ENCODE measurements at places on chromosomes 12 and 14.

DNA sequence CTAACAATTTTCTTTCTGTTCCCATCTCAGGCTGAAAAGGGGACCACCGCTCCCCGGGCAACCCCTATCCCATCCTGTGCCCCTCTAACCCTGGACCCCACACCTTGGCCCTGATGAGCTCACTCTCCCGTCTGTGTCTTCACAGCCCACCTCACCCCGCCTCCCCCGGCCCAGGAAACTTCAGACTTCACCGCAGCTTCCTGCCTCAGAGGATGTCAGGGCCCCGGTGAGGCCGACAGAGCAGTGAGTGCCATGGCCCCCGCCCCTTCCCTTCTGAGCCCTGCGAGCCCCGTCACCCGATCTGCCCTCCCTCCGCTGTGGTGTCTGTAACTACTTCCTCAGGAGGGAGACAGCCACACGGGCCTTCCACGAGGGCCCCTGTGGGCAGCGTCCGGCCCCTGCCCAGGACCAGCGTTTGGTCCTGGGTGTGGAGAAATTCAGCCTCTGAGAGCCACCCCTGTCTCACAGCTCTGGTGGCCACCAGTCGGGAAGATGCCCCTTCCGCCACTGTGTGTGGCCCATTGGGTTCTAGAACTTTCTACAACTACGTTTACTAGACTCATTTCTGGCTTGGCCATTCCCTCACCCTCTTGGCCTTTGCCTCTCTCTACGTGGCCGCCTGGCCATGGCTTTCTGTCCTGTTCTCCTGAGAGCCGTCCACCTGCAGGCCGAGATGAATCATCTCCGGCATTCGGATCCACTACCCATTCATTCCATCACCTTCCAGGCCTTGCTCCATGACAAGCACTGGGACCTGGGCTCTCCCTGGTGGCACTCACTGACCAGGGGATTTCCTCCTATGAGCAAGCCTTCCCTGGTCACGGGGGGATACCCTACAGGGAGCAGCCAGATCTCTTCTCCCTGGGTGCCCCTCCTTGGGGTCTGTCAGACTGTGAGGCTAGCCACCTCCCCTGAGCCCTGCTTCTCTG lies 3.4 kb downstream of the RHOF start:
- DNase-seq: no peak

DNA sequence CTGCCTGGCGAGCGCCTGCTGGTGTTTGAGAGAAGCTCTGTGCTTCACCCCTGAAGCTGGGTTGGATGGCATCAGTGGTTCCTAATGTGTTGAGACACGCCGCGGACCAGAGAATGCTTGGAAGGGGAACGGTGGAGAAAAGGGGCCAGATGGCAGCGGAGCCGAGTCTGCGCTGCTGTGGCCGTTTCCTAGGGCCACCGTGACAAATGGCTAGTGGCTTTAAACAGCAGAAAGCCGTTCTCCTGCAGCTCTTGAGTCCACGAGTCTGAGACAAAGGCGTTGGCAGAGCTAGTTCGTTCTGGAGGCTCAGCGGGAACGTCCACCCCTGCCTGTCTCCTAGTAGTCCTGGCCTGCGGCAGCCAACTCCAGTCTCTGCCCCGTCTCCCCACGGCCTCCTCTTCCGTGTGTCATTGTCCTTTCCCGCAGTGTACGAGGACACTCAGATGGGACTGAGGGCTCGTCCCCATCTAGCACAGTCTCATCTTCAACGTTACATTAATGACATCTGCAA lies 103.6 kb downstream of the ADGRD1 start:
- no peak for DNase-seq

GRCh38 chr12:77116277-77116676 lies 50.9 kb upstream of the E2F7 start:
- no peak for DNase-seq

- DNase-seq: no peak
These were observed 70.7 kb downstream of the CMKLR1 start for GRCh38 chr12:108268397-108268796.

- DNase-seq: no peak
These were observed 62.0 kb downstream of the PLEKHA5 start for GRCh38 chr12:19191563-19191962.

GRCh38 chr14:51419685-51420084 lies 179.6 kb downstream of the TMX1 start:
- DNase-seq: no peak

GRCh38 chr12:67498991-67499390 lies 149.6 kb upstream of the DYRK2 start:
- DNase-seq: no peak

DNA sequence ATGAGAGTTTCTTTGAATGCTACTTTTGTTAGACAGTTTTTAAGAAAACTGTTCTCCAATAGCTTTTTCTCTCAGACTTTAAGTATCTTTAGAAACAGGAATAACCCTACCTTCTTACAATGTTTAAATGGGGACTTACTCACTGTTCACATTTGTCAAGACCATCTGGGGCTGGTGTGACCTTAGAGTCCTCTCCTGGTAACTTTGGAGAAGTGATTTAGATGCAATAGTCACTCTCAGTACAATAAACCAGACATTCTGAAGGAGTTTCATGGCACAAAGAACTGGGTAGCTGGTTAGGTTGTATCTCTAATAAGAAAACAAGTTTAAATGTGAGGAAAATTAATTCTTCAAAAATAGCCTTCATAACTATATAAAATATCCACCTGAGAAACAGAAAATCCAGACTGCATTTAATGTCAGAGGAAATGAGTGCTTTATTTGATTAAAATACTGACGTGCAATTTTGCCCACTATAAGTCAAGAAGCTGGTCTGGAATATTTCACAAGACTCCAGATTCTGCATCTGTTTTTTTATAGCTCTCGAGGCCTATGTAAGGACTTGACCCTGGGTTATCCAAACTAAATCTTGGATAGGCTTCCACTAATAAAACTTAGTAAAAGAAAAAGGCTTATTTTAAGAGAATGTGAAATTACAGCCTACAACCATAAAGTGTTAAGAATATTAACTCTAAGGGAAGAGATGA lies 108.7 kb downstream of the PTGER2 start:
- DNase-seq: no peak

DNA sequence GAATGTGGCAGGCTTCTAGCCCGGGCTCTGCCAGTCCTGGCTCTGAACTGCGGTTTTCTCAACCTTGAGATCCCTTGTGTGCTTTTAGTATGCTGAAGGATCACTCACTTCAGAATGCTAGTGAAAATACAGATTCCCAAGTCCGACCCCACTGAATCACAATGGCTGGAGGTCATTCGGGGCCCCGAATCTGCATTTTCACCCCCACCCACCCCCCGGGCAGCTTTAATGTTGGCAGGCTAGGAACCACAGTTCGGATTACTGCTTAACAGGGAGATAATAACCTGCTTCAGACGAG lies 573 bp upstream of the SUSD6 start:
- no peak for DNase-seq

- DNase-seq: no peak
These were observed 113.1 kb upstream of the MYL2 start for GRCh38 chr12:111033281-111034082.

- DNase-seq: peak; percentile 22
These were observed 75.2 kb upstream of the TMCC3 start for GRCh38 chr12:94725375-94726168.

DNA sequence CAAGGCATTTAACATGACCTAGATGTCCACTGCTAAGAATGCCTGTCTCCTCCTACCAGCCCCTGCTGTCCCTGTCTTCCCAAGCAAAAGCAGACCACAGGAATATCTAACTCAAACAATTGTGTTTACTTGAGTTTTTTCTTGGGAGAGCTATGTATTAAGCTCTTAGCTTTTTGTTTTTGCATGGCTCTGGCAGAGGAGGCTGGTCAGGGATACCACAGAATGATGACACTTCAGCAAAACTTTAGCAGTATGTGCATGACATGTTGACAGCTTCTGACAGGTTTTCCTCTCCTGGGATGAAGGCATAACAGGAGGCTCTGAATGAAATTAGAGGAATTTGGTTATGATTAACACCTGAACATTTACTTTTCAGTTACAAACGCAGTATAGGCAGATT lies 6.9 kb downstream of the TMBIM6 start:
- DNase-seq: no peak

GRCh38 chr12:123280971-123281370 lies 9.3 kb upstream of the CDK2AP1 start:
- no peak for DNase-seq

DNA sequence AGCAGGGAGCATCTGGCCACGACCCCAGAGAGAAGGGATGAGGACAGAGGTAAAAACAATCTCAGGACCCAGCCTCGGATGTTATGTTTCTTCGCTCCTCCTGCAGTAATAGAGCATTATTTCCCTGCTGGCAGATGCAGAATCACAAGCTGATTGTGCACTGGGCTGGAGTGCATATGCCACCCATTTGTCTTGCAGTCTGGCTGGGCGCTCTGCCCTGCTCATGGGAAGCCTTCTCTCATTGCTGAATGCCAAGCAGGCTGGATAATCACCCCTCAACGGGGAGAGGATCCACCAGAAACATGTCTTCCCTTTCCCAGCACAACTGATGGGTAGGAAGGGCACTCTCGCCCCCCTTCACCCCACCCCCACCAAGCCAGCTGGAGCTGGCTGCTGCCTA lies 8.5 kb upstream of the VASH1 start:
- DNase-seq: no peak

DNA sequence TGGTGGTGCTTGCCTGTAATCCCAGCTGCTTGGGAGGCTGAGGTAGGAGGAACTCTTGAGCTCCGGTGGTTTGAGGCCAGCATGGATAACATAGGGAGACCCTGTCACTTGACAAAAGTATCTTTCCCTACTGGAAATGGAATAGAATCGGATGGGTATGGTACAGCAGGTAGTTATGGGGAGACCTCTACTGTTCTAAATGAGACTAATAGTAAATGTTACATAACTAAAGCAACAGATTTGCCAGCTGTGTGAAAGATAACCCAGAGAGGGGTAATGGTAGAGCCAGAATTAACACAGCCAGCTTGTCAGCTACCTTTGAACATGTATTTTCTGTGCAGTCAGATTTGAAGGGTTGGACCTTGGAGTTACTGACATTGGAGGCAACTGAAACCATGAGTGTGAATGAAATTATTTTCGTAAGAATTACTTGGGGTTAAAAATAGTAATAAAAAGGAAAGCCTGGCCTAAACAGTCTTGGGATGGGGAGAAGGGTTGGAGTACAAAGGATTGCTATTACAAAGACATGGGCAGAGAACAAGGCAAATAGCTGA lies 21.7 kb upstream of the NUP107 start:
- DNase-seq: no peak

DNA sequence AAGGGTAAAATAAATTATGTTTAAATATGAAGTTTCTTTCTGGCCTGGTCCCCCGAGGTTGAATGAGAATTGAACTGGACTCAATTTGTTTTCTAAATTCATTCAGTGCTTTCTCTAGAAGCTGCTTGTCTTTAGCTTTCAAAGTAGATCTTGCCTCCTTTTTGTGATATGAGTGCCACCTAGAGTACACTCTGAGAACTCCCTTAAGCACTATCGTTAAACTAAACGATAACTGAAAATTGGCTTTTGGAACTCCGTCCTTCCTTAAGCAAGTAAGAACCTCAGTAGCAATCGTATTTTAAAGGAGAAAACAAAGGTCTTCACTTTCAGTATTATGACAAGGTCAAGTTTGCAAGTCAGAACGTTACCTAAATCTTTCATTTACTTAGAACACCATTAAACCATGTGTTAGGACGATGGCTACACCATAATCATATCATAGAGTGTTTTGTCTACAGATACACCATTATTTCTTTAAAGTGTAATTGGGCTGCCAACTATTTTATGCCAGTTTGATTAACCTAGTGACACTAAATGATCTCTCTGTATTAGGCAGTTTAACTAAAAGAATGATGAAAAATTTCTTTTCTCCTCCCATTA lies 364.8 kb downstream of the SNAPC1 start:
- no peak for DNase-seq

DNA sequence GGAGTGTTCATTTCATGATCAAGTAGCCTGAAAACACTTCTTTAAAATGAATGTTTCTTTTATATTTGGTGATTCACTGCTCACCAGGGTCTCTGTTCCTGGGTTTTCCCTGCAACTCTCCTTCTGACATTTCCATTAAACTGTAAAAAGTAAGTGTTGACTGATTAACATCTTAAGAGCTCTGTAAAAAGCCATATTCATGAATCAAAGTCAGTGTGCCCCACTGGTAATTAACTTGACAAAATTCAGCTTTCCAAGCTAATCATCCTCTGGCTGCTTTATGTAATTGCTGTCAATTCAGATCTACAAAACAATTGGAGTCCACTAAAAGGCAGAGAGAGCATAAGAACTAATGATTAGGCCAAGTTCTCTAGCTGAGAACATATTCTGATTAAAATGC lies 41.6 kb downstream of the CNTN1 start:
- DNase-seq: no peak

- no peak for DNase-seq
These were observed 8.8 kb downstream of the P2RX4 start for GRCh38 chr12:121218588-121219352.

DNA sequence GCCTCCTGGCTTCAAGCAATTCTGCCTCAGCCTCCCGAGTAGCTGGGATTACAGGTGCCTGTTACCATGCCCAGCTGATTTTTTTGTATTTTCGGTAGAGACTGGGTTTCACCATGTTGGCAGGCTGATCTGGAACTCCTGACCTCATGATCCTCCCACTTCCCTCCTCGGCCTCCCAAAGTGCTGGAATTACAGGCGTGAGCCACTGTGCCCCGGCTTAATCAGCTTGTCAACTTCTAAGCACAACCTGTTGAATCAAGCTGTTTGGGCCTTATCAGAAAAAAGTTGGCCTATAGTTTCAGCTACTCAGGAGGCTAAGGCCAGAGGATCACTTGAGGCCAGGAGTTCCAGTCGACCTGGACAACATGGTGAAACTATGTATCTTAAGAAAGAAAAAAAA lies 7.9 kb downstream of the MARK3 start:
- DNase-seq: no peak

DNA sequence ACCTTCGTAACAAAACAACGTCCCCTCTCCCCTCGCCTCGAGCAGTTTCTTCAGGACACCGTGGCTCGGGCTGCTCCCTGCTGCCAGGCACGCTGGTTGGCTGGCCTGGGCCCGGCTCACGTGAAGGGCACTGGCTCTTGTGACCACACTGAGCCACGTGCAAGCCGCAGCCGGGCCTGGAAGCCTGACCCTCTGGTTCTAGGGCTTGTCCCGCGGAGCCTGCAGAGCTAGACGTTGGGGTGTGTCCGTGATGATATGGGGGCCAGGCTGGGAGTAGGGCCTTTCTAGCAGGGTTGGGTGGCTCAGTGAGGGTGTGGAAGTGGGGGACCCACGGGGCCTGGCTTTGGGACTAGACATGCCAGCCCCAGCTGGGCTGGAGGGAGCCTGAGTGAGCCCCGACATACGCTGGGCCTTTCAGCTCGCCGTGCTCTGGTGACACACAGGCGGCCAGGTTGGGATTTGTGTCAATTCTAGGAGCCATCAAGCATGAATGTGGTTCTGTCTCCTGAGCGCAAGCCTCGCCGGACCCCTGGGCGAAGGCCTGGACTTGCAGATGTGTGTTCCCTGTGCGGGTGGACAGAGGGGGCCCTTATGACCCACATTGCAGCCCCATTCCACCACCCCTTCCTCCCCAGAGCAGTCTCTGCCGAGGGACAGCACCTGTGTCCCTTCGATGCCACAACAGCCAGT lies 13.6 kb upstream of the AMN start:
- no peak for DNase-seq

DNA sequence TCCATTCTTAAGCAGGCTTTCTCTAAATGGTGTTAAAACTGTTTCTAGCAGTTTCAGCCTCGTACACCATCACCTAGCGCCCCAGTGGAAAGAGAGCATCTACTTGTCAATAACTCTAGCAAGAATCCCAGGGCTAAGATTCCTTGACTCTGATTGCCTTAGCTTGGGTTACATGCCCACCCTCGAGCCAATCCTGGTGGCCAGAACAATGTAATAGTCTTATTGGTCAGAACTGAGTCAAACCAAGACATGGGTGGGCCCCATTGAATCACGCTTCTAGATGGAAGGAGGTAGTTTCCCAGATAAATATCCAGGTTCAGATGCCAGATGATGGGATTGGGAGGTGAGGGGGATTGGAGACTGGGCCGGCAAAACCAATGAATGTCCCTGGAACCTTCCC lies 55.9 kb upstream of the MED13L start:
- DNase-seq: no peak

Measured in epithelial cell of prostate (primary cell).